ENCODE measurements at places on chromosomes 1 and 21.
A peak's percentile ranks its signal among the peaks of the same experiment; 100 is the strongest.

- no peak for DNase-seq
These were observed 301.9 kb downstream of the LMX1A start for GRCh38 chr1:165054627-165055026.

GRCh38 chr1:40045182-40045581 is 4.7 kb downstream of the CAP1 start:
- no peak for DNase-seq

GRCh38 chr1:239952348-239953308 is 139.1 kb upstream of the FMN2 start:
- DNase-seq = no peak

DNA sequence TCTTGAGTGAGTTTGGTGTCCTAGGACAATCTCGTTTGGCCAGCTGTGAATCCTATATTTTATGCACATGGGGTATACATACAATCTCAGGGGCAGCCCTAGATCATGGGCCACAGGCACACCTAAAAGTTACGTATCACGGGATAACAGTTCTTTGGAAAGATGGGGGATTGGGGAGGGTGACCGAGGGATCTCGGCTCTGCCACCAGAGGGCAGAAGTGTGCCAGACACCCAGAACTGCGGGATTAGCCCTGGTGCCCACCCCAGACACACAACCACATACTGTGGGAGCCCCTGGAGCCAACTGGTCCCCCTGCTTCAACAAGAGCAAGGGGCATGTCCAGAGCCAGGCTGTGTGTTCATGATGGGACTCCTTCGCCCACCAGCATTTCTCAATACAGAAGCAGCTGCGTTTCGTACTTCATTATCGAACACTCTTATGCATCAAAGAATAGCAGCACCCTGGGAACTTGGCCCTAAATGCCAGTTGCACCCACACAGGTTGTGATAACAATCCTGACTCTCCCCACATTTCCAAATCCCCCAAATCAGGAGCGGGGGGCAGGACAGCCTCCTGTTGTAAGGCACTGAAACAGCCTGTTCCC is 37.4 kb downstream of the TMCO4 start:
- DNase-seq = peak; percentile 50

GRCh38 chr1:12412439-12412838 is 182.6 kb downstream of the VPS13D start:
- DNase-seq = no peak

DNA sequence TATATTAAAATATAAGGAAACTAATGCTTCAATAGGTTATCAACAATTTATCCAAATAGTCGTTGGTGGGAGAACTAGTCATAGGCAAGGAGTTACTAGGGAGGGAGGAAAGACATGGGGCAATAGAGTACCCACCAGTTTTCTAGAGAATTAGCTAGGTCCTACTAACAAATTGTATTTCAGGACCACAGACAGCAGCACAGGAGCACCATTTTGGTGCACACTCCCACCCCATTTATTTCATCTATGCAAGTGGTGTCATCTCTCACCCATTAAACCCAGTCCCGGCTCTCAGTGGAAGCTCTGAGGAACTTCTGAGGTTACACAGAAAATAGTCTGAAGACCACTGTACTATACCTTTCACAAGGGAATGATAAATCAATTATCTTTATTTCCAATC is 89.0 kb upstream of the BCAR3 start:
- DNase-seq = no peak
